CD4-positive, alpha-beta T cell treated with Interleukin-4 for 4 hours (primary cell): ENCODE measurements at places on chromosomes 4 and X.

- no peak for DNase-seq
These were observed 116.5 kb upstream of the NDST4 start for GRCh38 chr4:115229873-115230272.

GRCh38 chr4:21710179-21710835 is 238.3 kb downstream of the KCNIP4 start:
- DNase-seq: no peak

GRCh38 chrX:149298111-149298510 is 207.0 kb downstream of the IDS start:
- DNase-seq: no peak

DNA sequence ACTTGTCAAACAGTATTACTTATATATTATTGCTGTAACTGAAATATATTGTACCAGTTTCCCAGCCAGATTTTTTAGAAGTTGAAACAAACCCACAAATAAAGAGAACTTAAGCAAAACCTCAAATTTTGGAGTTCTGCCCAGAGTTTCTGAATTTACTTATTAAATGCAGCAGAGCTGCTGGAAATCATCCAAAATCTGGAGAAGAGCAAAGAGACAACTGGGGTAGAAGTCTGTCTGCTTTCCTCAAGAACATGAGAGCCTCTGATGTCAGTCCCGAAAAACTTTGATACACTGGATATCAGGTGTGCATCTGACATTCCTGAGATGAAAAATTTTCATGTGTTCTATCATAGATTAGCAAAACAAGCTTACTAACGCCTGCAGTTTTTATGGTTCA is 325.9 kb downstream of the NR3C2 start:
- DNase-seq: no peak

DNA sequence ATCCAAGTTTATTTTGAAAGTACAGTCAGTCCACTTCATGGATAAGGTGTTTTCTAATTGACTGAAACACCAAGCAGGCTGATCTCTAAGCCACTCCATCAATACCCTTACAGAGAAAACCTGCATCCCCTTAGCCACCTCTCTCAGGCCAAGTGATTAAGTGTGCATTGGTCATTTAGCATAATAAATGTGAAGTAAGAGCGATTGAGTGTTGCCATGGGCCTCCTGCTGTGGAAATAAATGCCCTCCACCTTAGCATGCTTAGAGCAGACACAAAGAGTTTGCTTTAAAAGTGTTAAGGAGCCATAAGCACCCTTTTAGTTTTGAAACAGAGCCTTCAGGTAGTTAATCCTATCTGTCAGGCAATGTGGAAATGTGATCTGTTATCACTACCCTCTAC is 386.5 kb downstream of the GPAT3 start:
- no peak for DNase-seq

- DNase-seq: peak; percentile 22
These were observed 164.4 kb downstream of the QDPR start for GRCh38 chr4:17347445-17347844.

- DNase-seq: no peak
These were observed 41.2 kb downstream of the FRYL start for GRCh38 chr4:48738856-48739255.
